ENCODE measurements at places on chromosomes 5 and 9.

GRCh38 chr9:84173961-84174360 lies 166.6 kb downstream of the SLC28A3 start:
- no peak for DNase-seq

- no peak for DNase-seq
Observed at GRCh38 chr9:121895358-121895757, 197.8 kb downstream of the TTLL11 start.

DNA sequence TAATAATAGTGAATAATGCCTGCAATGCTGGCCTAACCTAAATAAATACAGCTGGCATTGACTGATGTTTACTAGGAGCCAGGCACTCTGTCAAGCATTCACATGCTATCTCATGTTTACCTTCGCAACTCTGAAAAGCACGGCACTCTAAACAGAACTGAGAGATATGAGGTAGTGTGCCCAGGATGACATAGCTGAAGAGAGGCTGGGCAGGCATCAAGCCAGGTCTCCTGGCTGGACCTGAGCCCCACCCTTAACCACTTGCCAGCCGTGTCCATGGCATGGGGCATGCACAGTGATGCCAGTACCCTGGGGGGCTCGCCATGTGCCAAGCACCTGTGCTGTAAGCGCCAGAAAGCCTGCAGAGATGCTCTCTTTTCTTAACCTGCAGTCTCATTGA lies 119.4 kb upstream of the MVB12B start:
- DNase-seq = no peak

GRCh38 chr5:142878638-142879037 lies 108.5 kb downstream of the ARHGAP26 start:
- no peak for DNase-seq

- DNase-seq = no peak
Observed at GRCh38 chr5:68378204-68378820, 162.8 kb downstream of the PIK3R1 start.

- DNase-seq = no peak
Observed at GRCh38 chr5:130109152-130109551, 204.9 kb downstream of the CHSY3 start.

DNA sequence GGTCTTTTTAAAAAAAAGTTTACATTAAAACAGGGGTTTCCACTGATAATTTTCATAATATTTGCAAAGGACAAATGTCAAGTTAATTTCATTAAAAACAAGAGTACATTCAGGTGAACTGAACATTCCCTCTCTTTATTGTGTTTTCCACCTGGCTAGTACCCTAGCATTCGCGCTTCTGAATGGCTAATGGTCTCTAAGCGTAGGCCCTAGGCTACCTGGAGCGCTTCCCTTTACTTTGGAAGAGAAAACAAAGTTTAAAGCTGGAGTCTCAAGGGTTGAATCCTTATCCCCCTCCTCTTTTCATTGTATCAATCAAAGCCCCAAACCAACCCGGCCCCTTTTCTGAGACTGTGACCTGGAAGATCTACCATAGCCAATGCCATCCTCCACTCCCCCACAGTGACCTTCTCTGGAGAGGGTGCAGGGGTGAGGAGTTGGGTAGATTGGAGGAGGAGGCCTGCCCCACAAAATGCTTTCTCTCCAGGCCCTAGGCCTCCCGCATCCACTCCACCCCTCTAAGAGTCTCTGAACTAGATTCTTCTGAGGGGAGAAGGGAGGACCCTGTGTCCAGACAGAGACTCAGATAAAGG lies 73.3 kb upstream of the TBCA start:
- DNase-seq = no peak

GRCh38 chr5:6372251-6373080 lies 5.9 kb downstream of the MED10 start:
- DNase-seq = no peak

DNA sequence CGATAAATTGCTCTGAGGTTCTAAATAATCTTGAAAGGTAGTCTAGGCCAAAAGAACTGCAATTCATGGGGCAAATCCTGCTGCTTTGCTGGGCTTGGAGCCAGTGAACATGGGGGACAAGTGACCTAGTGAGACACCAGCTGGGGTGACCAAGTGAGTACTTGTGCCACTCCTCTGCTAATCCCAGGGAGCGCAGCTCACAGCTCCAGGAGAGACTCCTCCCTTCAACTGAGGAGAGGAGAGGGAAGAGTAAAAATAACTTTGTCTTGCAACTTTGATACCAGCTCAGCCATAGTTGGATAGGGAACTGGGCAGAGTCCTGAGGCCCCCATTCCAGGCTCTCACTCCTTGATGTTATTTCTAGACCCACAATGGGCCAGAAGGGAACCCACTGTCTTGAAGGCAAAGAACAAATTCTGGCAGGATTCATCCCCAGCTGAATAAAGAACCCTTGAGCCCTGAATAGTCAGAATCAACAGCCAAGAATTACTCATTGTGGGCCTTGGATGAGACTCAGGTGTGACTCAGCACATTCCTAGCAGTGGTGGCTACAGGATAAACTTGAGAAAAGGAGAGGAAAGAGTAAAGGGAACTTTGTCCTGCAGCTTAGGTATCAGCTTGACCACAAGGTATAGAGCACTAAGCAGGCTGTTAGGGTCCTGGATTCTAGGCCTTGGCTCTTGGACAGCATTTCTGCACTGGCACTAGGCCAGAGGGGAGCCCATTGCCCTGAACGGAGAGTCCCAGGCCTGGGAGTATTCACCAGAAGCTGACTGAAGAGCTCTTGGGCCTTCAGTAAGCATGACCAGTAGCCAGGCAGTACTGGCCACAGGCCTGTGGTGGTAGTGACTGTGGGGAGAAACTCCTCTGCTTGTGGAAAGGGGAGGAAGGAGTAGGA lies 288.3 kb upstream of the CDH18 start:
- DNase-seq = no peak

DNA sequence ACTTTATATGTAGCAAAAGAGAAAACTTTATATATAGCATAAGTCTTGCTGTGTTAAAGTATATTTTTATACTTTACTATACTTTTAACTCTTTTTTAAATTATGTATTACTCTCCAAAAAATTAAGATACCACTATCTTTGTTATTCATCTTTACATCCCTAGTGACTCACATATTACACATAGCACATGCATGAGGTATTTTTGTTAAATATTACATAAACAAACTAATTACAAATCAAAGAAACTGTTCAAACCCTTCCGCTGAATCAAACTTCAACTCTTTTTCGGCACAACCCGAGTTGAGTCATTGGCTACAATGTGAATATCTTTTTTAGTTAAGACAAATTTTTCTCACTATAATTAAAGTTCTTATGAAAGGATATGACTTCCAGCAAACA lies 32.1 kb downstream of the NADK2 start:
- DNase-seq = no peak

DNA sequence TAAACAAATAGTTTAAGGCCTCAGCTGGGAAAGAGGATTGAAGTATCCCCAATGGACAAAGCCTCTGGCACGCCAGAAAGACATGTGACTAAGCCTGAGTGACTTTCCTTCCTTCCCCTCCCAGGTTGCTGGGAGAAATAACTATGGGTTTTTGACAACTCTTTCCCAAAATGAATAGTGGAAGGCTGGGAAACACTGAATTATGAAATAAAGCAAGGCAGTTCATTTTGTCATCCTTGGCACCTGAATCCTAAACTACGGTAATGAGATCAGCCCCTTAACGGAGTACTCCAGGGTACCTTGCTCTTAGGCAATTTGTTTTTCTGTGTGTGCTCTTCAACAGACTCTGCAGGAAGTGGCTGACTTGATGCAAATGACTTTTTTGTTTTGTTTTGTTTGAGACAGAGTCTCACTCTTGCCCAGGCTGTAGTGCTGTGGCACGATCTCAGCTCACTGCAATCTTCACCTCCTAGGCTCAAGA lies 75.2 kb downstream of the LMNB1 start:
- no peak for DNase-seq

GRCh38 chr5:45260292-45260691 lies 435.9 kb downstream of the HCN1 start:
- no peak for DNase-seq

DNA sequence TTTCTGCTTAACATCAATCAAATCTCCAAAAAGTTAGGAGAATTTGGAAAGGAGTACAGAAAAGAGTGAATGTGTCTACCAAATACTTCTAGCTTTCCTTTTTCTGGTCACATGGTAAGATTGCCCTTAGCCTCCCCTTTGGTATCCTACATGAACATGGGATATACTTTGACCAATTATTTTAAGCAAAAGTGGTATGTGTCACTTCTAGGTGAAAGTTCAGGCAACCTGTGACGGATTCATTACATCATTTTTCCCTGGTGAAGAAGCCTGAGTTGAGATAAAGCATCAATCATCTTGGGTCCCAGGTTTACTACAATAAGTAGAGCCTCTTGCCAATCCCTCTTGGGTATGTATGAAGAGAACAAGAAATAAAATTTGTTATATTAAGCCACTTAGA lies 419.2 kb downstream of the PDE4D start:
- DNase-seq = no peak

- no peak for DNase-seq
Observed at GRCh38 chr9:13388157-13388556, 108.7 kb upstream of the MPDZ start.

DNA sequence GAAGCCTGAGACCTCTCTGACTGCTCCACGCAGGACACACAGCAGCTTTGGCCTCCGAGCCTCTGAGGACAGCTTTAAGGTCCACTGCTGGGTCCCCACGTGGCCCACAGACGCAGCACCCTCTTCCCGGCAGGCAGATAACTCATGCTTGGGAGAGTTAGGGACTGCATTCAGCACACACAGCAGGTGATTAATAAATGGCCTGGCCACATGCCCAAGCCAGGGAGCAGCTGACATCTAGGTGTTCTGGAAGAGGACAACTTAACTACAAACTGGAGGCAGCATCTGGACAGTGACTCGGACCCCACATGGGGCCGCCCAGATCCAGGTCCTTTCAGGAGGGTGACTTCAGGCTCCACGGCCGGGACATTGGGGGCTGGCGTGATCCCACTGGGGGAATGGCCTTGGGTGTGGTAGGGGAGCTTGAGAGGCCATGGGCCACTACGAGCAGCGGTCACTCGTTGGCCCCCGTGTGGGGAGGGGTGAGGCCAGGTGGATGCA lies 11.3 kb downstream of the NINJ1 start:
- no peak for DNase-seq

GRCh38 chr9:122819791-122820489 lies 8.4 kb downstream of the PDCL start:
- DNase-seq = no peak

DNA sequence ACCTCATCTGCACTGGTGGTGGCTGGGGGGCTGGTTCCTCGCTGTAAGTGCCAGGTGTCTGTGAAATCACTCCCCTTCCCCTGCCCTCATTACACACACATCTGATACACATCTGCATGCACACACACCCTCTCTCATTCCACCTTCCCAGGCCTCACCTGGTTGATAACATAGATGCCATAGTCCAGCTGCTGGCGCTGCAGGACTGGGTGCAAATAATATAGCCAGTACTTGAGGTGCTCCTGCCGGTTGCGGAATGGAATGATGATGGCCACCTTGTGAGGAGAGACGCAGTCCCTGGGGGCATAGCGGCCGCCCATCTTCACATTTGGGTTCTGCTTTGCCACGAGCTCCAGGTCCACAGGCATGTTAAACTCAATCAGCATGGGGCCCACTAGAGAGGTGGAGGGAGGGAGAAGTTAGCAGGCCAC lies 32.1 kb downstream of the B4GALT1 start:
- no peak for DNase-seq

DNA sequence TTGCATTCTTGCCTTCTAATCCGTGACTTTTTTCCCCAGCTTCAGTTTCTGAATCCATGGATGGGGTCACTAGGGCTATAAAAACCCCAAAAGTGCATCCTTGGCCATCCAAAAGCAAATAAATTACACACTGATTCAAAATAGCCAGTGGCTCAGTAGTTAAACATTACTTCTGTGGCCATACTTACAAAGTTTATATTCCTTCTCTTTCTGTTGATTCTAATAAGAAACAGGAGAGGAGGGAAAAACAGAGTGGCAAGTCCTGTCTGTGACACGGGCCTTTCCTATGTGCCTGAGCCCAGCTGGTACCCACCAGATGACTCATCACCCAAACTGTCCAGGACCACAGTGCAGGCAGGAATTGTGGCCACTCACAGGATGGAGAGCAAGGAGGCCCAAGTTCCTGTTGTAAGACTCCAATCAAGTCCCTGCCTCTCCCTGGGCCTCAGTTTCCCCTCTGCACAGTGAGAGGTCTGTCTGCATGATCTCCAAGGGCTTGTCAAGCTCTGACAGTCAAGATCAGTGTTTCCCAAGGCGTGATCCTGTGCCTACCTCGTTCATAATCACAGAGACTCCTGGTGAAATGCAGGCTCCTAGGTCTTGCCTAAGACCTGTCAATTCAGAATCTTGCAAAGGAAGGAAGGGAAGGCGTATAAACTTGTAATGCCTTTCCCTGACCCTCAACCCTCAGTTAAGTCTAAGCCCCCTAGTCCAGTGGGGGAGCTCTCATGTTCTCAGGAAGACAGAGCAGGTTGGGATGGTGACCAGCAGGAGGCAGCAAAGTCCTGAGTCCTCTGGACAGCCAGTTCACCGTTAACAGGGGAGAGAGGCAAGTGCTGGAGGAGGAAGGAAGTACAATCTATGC lies 29.5 kb downstream of the TNIP1 start:
- peak; percentile 51 for DNase-seq

GRCh38 chr9:82582693-82583092 lies 480.2 kb downstream of the RASEF start:
- DNase-seq = no peak

DNA sequence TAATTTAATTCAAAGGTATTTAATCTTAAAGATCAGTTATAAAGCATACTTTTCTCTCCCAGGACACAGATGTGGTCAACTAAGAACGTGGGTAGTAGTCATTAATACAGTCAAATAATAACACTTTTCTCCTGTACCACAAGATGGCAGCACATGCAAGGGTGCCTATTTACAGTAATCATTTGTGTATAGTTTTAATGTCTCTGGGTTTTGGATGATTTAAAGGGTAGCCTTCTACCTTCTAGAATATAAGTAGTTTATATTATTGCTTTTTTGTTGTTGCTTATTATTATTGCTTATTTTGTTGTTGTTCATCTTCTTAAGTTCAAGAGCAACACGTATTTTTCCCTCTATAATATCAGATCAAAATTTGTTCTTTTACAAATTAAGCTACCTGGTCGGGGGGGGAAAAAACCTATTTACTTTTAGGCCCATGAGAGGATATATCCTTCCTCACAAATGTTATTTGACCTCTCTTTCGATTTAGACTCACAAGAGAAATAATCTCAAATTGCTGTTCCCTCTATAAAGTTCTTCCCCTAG lies 59.6 kb upstream of the SLC27A6 start:
- DNase-seq = no peak

- DNase-seq = no peak
Observed at GRCh38 chr9:86918556-86918955, 28.8 kb downstream of the GAS1 start.

GRCh38 chr5:58357121-58357520 lies 102.8 kb downstream of the PLK2 start:
- DNase-seq = no peak

- DNase-seq = no peak
Observed at GRCh38 chr9:100066539-100066938, 32.3 kb downstream of the ERP44 start.

DNA sequence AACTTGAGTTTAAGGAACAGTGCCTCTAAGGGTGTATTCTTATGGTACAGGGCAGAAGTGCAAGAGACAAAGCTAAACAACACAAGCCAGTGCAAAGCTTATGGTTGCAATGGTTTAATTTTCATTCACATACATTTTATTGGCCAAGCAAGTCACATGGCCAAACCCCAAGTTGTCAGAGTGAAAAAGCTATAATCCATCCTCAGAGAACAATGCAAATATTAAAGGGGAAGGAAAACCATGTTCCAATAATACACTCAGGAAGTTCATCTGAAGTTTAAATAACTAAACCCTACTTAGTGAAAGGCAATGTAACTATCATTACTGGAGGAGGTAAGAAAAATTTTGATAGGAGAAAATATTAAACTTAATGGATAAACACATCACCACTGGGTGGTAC lies 26.6 kb upstream of the TLR4 start:
- DNase-seq = no peak

Data from stimulated activated CD8-positive, alpha-beta memory T cell treated with anti-CD3 and anti-CD28 coated beads, Interleukin-15, amount 100 ng/mL, for 1 hour (primary cell).